ENCODE measurements at places on chromosomes 16 and 17. TPM values are rescaled to one million over a fixed set of nuclear protein-coding genes. Genes with fewer than 3 reads are reported as not detected.

GRCh38 chr17:40328386-40328766 is 19.4 kb downstream of the RARA start:
- DNase-seq, result no peak

- no peak for DNase-seq
Observed at GRCh38 chr16:2769100-2769529, 8.0 kb downstream of the ELOB start.

GRCh38 chr16:22417019-22417418 is 42.6 kb upstream of the CDR2 start:
- no peak for DNase-seq

DNA sequence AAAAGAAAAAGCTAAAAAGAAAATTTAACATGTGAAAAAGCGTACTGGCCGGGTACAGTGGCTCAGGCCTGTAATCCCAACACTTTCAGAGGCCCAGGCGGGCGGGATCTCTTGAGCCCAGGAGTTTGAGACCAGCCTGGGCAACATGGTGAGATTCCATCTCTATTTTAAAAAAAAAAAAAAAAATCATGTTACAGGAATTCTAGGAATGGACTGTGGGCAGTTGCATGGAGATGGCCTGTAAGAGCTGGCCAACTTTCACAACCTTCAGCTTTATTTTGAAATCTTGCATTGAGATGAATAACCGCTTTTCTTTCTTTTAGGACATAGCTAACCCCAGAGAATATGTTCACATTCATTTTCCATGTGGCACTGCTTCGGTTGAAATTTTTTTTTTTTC is 8.2 kb upstream of the CIAO3 start:
- DNase-seq, result no peak

- no peak for DNase-seq
Observed at GRCh38 chr16:10881479-10882030, 4.6 kb downstream of the CIITA start.

DNA sequence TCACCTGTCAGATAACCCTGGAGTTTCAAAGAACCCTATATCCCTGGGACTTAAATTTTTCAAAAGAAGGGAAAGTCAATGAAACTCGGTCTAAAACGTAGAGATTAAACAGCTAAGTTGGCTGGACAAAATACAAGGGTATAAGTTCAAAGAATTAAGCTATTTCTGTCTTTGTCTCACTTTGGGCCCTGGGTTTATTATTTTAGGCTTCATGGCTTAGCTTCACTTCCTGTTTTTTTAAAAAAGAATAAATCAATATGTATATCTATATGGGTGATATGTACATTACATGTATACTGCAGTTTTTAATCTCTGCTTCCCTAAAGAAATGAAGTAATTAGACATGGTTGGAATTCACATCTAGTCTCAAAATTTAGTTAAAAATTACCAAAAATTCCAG is 132.3 kb downstream of the TRIM37 start:
- no peak for DNase-seq

DNA sequence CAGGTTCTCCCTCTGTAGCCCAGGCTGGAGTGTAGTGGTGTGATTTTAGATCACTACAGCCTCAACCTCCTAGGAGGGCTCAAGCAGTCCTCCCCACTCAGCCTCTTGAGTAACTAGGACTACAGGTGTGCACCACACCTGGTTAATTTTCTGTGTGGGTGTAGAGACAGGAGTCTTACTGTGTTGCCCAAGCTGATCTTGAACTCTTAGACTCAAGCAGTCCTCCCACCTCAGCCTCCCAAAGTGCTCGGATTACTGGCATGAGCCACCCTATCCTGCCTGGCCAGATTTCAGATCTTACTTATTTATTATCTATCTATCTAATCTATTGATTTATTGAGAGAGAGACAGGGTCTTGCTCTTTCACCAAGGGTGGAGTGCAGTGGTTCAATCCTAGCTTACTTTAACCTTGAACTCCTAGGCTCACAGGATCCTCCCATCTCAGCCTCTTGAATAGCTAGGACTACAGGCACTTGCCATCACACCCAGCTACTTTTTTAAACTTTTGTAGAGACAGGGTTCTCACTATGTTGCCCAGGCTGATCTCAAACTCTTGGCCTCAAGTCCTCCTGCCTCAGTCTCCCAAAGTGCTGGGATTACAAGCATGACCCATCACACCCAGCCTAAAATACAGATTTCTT is 61.8 kb downstream of the TUBD1 start:
- no peak for DNase-seq

DNA sequence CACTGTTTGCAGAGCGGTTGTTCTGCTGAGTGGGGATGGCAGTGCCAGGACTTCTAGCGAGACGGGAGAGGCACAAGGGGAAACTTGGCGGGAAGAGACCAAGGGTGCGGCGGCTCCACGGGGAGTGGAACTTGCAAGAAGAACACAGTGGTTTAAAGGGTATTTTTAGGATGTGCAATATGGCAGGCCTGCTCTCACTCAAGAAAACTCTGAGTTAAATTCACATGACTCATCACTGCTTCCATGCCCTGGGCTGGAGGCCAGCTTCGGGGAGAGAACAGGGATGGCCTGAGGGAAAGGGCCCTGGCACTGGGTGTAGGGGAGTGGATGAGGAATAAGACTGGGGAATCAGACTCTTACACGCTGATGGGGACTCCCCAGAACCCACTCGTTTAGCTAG is 13.3 kb upstream of the CD300LD start:
- DNase-seq, result peak; percentile 7

- no peak for DNase-seq
Observed at GRCh38 chr17:74410001-74410443, 21.9 kb upstream of the GPRC5C start.

- DNase-seq, result no peak
Observed at GRCh38 chr17:67244431-67245072, 444 bp downstream of the HELZ start.

DNA sequence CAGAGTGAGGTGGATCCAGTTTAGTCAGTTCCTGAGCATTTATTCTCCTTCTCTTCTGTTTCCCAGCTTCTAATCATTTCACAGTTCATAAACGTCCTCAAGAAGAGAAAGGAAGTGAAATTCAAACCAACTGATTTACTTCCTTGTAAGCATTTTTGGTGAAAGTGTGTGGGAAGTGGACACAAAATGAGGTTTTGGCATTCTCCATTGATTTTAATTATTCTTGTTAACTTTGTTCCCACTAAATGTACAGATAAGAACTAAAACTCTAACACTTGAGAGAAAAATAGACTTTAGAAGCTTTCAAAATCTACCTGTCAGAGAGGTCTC is 42.7 kb upstream of the CORO6 start:
- no peak for DNase-seq

- no peak for DNase-seq
Observed at GRCh38 chr17:72916991-72917390, 175.5 kb downstream of the SLC39A11 start.

- DNase-seq, result no peak
Observed at GRCh38 chr17:17126131-17127110, 79.7 kb downstream of the PLD6 start.

- DNase-seq, result peak; percentile 44
Observed at GRCh38 chr17:82257473-82257872, 16.0 kb downstream of the CSNK1D start.

DNA sequence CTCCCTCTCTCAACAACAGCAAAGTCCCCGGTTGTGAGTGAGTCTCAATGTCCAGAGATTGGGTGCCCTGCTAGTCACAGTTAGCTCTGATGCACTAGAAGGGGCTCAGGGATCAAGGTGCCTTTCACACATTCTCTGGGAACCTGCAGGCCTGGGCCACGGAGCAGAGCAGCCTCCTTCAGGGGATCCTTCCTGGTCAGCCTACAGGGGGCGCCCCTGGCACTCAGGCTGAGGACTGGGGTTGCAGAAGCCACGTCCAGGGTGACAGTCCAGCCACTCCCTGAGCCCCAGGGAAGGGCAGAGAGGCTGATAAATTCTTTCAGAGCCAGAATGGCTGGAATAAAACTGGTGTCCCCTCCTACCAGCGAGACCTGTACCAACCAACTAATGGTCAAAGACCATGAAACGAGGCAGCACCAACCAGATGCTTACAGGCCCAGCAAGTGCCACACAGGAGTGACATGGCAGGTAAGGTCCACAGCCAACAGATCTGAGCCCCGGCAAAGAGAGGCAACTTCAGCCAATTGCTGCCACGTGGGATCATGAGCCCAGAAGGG is 43.5 kb downstream of the ST3GAL2 start:
- peak; percentile 66 for DNase-seq

- peak; percentile 50 for DNase-seq
Observed at GRCh38 chr17:36705874-36706731, 104.7 kb downstream of the MRM1 start.

- no peak for DNase-seq
Observed at GRCh38 chr16:49194537-49195236, 87.0 kb downstream of the CBLN1 start.

DNA sequence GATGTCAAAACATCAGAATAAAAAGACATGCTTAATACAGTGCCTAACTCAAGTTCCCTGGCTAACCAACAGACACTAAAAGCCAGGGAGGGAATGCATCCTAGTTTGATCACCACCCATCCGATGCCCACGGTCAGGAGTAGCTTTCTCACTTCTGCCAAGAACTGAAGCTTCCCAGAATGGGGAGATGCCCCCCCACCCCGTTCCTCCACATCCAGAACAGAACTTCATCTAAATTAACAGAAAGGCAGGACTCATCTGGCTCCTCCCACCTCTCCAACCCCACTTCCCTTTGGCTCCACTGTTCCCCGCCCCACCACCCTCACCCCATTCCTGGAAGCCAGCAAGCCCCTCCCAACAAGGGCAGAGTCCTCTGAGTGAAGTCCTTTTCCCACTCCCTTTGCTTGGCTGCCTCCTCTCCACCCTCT is 33.7 kb downstream of the GDE1 start:
- DNase-seq, result no peak

DNA sequence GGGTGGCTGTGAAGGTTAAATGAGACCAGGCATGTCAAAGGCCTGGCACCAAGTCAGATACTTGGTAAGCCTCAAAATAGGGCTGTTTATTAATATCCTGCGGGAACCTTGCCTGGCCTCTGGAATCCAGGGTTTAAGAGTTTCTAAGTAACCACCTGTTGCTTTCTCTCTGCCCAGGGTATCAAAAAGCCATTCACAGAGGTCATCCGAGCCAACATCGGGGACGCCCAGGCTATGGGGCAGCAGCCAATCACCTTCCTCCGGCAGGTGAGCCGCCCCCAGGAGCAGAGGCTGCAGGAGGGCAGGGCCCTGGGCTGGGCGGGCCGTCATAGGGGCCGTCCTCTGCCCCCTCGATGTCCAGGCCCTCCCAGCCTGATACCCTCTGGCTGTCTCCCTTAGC is 13.3 kb downstream of the GPT2 start:
- DNase-seq, result no peak

GRCh38 chr17:80645706-80646325 is 101.2 kb downstream of the RPTOR start:
- DNase-seq, result no peak

- peak; percentile 62 for DNase-seq
Observed at GRCh38 chr17:12107905-12108304, 87.2 kb downstream of the MAP2K4 start.

GRCh38 chr16:2468233-2468724 is 2.8 kb upstream of the NTN3 start:
- peak; percentile 24 for DNase-seq

- no peak for DNase-seq
Observed at GRCh38 chr17:1873418-1873817, 43.6 kb downstream of the RPA1 start.

GRCh38 chr16:73047536-73048291 is at the start of gene ZFHX3:
TSS of gene ZFHX3 (minus strand) at chr16:73048128. CDS start at chr16:72960145, 87,983 bp downstream.
- peak; percentile 73 for DNase-seq

- no peak for DNase-seq
Observed at GRCh38 chr16:82960918-82961317, 334.1 kb downstream of the CDH13 start.

DNA sequence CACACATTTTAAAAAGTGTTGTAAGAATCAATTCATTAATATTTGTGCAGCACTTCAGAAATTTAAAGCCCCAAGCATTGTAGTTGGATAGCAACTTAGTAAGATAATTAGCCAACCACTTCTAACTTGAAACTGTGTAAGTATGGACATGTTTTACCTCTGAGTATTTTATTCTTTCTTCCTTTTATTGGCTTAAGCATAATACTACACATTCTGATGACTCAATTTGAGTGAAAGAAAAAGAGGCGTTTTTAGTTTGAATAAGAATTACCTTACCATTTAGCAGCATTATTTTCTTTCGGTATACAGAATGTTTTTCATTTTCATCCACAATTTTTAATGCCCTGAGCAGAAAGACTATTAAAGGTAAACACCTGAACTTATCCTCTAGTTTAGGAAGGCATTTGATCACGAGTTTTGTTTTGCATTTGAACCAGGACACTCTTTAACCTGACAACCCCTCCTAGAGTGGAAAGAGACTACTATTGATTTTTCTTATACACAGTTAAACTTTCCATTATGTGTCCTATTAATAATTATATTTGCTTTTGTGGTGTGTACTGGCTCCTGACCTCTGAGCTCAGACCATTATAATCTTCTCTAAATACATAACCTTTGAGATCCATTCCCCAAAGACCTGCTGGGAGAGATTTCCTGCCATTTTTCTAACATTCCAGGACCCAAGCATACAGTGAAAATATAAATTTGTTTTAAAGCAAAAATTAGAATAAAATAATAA is 9.2 kb downstream of the NACA2 start:
- no peak for DNase-seq

DNA sequence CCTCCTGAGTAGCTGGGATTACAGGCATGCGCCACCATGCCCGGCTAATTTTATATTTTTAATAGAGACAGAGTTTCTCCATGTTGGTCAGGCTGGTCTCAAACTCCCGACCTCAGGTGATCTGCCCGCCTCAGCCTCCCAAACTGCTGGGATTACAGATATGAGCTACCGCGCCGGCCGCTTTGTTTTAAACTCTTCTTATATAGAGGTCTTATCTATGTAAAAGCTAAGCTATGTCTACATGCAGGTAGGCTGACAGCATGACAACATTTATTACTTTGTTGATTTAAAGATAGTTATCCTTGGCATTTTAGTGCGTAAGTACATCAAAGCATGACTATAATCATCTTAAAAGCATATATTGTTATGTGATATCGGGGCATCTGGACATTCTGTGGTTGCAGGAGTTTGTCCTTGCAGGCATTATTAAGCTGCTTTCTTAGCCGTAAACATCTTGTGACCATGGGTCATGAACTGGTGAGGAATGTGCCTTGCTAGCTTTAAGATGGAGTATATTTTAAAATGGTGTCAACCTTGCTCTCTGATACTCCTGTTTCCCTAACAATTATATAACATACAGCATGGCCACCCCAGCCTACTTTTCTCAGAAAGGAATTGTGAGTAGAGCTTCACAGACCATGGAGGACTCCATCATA is 45.8 kb upstream of the TAOK1 start:
- DNase-seq, result no peak

GRCh38 chr16:22229889-22230288 is 23.8 kb downstream of the EEF2K start:
- no peak for DNase-seq

CHMP6 gene
- total RNA-seq, result 12.4 TPM

CES3 gene
- total RNA-seq, result under 0.01 TPM

MEOX1 gene
- not detected for total RNA-seq

KCNAB3 gene
- total RNA-seq, result 0.40 TPM

TEKT5 gene
- not detected for total RNA-seq

TSNAXIP1 gene
- total RNA-seq, result 0.22 TPM
